Activated T-cell treated with anti-CD3 and anti-CD28 coated beads, Interleukin-2, amount 50 U/mL, for 1 hour (primary cell): ENCODE measurements at places on chromosomes 1 and 21.
A peak's percentile ranks its signal among the peaks of the same experiment; 100 is the strongest.

GRCh38 chr1:83029916-83030315, 969.0 kb downstream of the TTLL7 start:
- no peak for DNase-seq

DNA sequence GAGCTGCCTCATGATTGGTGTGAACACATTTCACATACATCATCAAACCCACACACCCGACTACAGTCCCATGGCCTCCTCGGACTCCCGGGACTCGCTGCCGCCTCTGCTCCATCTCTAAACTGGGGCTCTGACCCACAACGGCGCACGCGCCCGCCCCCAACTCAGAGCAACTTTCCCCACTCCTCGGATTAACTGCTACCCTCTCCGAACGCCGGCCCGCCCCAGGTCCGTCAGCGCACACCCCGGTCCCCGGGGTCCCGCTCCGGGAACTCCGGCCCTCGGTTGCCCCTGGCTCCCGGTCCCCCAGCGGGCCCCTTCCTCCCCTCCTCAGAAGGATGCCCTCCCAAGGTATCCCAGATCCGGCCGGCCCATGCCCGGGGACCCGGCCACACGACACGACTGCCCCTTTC, 740 bp downstream of the DSTYK start:
- no peak for DNase-seq

DNA sequence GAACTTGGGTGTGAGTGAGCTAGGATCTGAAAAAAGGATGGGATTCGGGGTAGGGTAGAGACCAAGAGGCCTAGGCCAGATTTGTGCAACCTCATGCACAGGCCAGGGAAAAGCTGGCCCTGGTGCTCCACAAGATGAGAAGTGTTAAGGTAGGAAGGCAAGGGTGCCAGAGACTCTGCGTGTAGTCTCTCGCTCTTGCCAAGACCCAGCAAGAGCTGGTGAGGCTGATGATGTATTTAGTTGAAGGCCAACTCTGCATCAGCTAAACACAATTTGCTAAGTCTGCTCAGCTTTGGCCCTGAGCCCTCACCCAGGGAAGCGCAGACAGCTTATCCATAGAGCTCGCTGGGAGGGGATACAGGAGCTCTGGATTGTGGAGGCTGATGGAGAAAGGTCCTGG, 26.6 kb upstream of the SOX13 start:
- DNase-seq = no peak

DNA sequence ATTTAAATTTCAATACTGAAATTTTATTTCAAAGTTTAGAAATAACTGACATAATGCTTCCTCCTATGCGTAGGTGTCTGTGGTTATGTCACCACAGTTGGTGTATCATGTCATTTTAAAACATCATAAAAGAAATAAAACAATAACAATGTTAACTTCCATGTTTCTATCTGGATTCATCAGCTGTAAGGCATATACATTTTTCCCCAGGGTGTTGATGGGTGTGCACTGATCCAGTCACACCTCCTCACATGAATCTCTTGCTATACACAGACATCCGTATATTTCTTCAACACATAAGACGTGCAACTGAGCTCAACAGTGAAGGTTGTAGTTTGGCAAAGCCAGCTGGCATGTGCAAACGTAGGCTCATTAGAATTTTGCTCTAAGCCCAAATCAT, 6.2 kb downstream of the KCNA3 start:
- no peak for DNase-seq

GRCh38 chr1:116832308-116832931, 77.3 kb upstream of the PTGFRN start:
- no peak for DNase-seq

- no peak for DNase-seq
These were observed 2.5 kb downstream of the MRPL9 start for GRCh38 chr1:151760597-151761385.

- no peak for DNase-seq
These were observed 49.5 kb upstream of the BCL10 start for GRCh38 chr1:85325920-85326319.

GRCh38 chr1:244248426-244248825, 197.3 kb downstream of the ZBTB18 start:
- DNase-seq = no peak

GRCh38 chr1:9618909-9619679, 30.4 kb downstream of the TMEM201 start:
- no peak for DNase-seq

- DNase-seq = no peak
These were observed 7.9 kb downstream of the CD1D start for GRCh38 chr1:158188611-158189010.

DNA sequence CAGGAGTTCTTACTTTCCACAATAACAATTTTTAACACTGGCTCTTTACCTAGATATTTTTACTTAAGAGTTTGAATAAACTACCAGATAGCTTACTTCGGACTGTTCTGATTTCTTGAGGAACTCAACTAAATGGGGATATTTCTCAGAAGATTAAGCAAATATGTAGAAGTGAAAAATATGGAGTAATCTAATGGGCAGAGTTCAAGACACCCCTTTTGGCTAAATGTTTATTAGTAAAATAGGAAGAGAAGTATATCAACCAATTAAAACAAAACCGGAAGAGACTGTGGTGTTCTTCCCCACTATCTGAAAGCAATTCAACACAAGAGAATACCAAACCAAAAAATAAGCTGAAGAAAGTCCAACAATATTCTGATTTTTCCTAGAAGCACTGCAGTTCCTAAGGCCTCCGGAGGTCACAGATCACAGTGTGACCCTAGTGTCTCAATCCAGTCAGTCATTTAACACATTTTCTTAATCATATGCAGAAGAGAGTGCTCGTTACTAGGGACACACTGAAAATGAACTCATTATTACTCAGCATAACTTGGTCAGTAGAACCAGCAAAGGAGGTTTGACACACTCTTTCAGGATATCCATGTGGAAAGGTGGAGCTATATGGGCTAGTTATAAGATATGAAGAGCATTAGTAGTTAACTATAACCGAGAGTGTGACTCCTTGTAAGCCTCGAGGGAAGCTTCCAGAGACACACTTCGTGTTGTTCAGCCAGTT, 5.2 kb downstream of the SIPA1L2 start:
- DNase-seq = no peak

GRCh38 chr1:96723377-96723776, 1.8 kb downstream of the PTBP2 start:
- DNase-seq = no peak

- no peak for DNase-seq
These were observed 670.9 kb upstream of the NR5A2 start for GRCh38 chr1:199356561-199356960.

DNA sequence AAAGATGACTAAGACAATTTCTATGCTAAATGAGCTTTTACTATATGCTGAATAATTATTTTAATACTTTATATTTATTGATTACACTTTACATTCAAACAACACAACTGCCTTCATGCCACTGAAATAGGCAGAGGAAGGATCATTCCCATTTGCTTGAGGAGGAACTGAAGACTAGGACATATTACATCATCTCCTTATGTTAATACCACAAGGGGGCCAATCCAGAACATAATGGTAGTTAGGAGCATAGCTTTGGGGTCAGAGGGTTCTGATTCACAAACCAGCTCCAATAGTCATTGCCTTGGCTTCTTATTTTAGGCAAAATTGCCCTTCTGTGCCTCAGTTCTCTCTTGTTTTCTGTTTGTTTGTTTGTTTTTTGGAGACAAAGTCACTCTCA, 306.5 kb downstream of the KCNH1 start:
- no peak for DNase-seq

DNA sequence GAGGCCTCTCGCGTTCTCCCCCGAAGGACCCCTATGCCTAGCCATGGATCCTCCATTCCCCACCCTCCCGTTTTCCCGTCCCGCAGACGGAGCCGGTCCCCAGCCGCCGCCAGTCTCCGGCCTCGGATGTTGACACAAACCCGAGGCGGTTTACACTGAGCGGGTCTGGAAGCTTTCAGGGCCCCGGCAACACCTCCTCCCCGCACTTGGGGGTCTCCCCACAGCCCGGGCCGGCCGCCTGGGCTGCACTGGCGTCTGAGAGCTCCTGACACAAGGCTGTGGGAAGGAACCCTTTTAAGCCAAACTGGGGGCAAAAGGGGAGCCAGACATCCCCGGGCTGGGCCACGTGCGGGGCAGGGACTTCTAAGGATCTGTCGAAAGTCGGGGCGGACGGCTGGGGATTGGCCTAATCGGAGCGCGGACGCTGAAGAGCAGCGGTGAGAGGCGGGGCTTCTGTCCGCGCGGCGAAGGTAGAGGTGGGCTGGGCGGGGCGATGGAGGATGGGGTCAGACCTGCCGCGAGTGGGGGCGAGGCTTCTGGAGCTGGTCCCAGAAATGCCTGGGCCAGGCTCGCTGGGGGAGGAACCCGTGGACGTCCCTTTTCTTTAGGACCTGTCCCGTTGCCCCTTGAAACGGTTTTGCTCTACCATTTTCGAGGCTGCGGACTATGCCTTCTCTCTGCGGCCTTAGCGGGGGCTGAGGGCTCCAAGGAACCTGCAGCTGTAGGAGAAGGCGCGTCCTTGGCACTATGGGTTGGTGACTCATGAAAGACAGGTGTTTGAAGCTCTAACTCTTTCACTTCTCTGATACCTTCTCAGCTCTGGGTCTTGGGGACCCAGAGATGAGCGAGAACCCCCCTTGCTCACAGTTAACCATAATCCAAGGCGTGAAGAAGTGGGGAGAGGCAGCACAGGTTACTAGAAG, 1.2 kb upstream of the HPCAL4 start:
- DNase-seq = no peak

GRCh38 chr1:234745276-234745675, 135.3 kb upstream of the IRF2BP2 start:
- no peak for DNase-seq

DNA sequence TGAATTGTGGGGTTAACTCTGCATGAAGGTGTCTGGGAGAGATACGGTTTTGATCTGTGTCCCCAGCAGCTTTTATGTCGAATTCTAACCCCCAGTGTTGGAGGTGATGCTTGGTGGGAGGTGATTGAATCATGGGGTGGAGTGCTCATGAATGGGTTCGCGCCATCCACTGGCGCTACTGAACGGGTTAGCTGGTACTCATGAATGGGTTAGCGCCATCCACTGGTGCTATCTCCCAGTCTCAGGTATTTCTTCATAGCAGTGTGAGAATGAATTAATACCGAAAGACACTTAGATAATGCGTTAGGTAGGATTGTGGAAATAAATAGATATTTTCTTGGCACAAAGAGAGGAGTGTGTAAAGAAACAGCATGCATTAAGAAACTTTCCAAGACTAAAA, 32.9 kb upstream of the CLDN8 start:
- no peak for DNase-seq

DNA sequence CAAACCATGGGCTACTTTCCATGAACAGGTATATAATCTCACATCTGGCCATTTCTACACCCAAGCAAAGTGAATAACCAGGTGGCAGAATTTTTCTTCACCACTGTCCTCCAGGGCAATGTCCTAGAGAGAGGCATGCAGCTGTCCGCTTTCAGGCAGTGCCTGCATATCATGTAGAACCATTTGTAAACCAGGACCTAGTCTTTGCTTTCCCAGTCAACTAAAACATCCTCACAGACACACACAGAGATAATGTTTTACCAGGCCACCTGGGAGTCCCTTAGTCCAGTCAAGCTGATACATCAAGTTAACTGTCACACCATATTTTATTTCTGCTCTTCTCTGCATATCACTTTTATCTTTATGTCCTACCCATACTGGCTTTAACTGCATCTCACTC, 26.2 kb downstream of the TNFSF18 start:
- no peak for DNase-seq

GRCh38 chr1:7386226-7387052, 384.7 kb upstream of the VAMP3 start:
- no peak for DNase-seq

DNA sequence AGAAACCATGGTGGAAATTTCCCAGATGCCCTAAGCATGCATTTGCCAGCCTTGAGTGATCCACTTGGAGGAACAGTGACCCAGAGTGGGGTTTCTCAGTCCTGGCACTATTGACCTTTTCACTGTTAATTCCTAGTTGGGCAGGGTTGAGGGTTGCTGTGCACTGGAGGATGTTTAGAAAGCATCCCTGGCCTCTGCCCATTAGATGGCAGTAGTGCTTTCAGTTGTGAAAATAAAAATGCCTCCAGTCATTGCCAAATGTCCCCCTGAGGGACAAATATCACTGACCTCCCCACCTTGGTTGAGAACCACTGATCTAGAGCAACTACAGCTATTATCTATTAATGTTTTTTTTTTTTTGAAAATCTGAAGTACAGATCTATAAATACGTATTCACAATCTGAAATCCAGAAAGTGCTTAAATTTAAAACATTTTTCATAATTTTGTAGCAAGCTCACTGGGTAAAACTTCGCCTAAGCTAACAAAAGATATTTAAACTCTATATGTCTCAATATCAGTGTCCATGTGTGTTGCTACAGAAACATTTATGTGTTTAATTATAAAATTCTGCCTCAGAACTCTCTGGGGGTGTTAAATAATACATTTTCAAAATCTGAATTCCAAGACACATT, 27.3 kb downstream of the F3 start:
- DNase-seq = no peak

GRCh38 chr1:147091801-147092200, 80.5 kb downstream of the PRKAB2 start:
- DNase-seq = no peak

GRCh38 chr1:37477946-37478345, 3.6 kb downstream of the ZC3H12A start:
- peak; percentile 36 for DNase-seq

GRCh38 chr1:234018816-234019215, 114.3 kb downstream of the SLC35F3 start:
- no peak for DNase-seq

GRCh38 chr1:94698759-94699502, 121.2 kb upstream of the SLC44A3 start:
- DNase-seq = no peak

- DNase-seq = no peak
These were observed 2.6 kb downstream of the KCNAB2 start for GRCh38 chr1:6048179-6048867.

DNA sequence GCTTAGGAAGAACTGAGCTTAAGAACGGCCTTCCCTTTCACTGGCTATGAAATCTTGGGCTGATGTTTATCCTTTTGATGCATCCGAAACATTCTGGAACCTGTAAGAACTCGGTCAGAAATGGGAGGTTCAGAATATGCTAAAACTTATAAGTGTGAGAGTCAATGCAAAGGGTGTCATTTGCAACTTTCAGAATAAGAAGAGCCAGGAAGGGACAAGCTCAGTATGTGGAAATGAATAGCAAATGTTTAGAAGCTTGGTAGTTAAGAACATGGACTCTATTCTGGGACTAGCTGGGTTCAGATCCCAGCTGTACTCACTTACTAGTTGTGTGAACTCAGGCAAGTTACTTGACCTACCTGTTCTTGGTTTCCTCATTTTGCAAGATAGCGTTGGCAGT, 234.1 kb downstream of the OMA1 start:
- no peak for DNase-seq

- DNase-seq = no peak
These were observed 669.0 kb downstream of the RWDD3 start for GRCh38 chr1:95903060-95903459.
